ENCODE measurements at places on chromosomes 7 and 10.

- no peak for DNase-seq
These were observed 43.6 kb downstream of the PRR15 start for GRCh38 chr7:29607259-29607658.

DNA sequence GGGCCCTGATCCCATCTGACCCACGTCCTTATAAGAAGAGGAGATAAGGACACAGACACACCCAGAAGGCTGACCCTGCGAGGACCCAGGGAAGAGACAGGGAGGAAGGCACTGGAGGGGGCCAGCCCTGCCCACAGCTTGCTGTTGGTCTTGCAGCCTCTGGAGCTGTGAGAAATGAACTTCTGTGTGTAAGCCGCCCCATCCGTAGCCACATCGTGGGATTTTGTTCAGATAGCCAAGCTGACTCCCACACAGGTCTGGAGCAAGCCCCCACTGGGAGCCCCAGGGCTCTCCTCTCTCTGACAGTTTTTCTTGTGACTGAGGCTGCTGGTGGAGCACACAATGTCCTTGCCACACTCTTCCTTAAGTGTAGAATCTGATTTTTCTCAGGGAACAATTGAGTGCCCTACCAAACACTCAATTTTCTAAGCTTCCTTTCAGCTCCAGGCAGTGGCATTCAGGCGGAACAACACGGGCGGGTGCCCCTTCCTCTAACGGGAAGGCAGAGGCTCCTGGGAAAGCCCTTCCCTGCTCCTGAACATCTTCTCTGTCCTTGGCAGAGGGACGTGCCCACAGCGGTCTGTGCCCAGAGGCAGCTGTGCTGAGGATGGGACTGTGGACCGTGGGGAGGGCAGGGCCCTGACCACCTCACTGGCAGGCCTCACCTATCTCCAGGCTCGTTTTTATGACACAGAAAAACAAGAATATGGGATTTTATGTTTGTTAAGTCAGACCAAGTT is 160.6 kb upstream of the SHH start:
- no peak for DNase-seq

GRCh38 chr7:133517766-133518165 is 264.9 kb downstream of the EXOC4 start:
- no peak for DNase-seq

GRCh38 chr7:111734954-111735660 is 172.8 kb upstream of the IMMP2L start:
- no peak for DNase-seq

DNA sequence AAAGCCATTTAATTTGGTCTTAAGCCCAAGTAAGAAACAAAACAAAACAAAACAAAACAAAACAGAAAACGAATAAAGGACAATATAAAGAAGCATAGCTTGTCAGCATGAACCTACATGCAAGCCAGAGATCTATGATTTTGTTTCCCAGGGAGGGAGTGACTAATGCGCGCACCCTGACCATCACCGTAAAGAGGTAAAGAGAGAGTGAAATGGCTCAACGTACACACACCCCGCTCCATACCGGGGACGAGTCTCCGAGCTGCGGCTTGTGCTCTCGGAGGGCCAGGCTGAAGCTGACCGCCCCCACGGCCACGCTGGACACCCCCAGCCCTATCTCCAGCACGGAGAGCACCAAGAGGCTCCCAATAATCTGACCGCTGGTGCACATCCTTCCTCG is 1.1 kb downstream of the TMEM196 start:
- no peak for DNase-seq

GRCh38 chr7:96667026-96667425 is 42.6 kb downstream of the SEM1 start:
- DNase-seq = no peak

DNA sequence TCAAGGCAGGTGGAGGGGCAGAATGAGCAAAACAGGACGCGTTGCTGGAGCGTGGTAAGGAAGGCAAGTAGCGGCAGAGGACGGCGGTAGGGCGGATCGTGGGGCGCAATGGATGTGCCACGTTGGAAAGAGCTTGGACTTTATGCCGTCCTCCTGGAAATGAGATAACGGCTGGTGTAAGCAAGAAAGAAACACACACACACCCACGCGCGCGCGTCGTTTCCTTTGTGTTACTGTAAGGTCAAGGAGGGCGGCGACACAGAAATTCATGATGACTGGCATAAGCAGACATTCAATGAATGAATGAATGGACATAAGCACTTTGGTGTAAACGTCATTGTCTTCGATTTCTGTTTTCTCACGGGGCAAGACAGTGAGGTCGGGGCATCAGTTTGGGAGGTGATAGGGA is 683 bp upstream of the ENTPD7 start:
- peak; percentile 21 for DNase-seq

DNA sequence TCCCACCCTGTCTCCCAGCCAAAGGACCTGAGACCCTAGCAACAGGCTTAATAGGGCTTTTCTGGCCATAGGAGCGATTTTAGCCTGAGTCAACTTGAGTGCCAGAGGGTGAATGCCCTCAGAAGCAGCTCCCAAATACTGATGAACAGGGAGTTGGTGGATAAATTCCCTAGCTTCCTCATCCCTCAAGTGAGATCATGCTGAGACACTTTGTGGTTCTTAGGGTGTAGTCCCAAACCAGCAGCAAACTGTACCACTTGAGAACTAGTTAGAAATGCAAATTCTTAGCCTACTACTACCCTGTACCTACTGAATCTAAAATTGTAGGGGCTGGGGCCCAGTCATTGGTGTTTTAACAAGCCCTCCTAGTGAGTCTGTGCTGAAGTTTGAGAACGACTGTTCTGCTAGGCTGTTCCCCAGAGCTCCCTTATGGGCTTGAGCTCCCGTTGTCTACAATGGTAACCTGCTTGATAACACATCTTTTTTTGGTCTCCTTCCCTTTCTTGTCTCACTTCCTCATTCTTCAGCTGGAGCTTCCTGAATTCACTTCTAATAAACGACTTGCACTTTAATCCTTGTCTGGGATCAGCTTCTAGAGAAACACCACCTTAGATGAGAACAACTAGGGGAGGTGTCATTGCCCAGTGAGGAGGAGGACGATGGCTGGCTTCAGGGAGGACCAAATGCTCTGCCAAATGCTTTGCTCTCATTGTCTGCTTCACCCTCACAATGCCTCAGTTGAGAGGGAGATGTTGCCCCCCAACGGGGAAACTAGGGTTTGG is 18.2 kb upstream of the CDH23 start:
- DNase-seq = no peak

DNA sequence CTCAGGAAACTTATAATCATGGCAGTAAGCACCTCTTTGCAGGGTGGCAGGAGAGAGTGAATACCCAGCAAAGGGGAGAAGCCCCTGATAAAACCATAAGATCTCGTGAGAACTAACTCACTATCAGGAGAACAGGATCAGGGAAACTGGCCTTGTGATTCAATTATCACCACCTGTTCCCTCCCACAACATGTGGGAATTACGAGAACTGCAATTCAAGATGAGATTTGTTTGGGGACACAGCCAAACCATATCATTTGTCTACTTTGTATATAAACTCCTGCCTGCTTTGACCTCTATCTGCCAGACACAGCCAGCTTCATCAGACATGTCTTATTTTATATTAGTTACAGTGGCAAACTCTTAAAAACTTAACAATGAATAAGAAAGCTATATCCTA is 50.4 kb downstream of the ARMC3 start:
- no peak for DNase-seq

- no peak for DNase-seq
These were observed 703.1 kb upstream of the FZD8 start for GRCh38 chr10:36345175-36345533.

- DNase-seq = no peak
These were observed 3.8 kb downstream of the KAZALD1 start for GRCh38 chr10:101065481-101066145.

DNA sequence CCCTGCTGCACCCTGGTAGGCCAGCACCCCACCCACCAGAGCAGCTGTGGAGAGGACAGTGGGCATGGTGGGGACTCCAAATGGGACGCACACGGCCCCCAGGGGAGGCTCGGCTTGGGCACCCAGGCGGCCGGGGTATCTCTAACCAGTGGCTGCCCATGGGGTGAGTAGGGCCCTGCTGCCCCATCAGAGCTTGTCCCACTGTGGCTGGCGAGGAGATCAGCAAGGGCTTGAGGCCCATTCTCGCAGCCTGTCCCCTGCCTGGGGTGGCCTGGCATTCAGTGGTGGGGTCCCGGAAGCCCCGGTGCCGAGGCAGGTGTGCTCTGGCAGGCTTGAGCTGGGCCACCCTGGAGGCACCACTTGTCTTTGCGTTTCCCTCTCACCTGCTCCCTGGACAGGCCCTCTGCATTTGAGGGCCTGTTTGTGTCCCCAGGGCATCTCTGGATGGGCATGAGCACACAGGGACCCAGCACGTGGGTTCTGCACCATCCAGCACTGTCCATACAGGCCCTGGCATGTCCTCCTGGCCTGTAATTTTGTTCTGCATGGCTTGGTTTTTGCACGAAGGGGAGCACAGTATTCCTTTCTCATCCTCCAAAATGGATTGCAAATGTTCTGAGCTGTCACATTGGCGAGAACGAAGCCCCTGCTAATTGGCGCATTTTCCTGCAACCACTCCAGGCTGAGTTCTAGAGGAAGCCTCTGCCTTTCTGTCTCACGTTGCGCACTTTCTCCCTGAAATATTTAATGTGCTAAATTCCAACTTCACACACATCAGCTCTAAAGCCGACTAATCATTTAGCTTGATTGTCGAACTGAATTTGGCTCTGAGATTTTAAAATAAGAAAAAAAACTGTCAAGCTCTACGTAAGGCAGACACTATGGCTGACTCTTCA is 27.2 kb downstream of the PWWP2B start:
- no peak for DNase-seq

DNA sequence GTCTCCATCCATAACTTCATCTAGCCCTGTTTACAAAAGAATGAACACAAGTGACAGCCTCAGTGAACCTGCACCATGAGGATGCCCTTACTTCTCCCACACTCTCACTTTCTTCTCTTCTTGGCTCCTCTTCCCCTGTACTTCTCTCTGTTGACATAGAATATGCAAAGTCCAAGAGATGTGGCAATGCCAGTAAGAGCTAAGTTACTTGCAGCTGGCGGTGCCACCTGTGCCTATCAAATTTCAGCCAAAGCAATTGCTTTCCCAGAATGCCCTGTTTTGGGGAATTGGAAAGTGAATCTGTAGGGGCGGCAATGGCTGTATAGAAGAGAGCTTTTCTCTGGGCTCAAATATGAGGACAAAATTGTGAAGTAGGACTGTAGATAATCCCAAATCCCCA is 557.8 kb downstream of the AUTS2 start:
- DNase-seq = no peak

DNA sequence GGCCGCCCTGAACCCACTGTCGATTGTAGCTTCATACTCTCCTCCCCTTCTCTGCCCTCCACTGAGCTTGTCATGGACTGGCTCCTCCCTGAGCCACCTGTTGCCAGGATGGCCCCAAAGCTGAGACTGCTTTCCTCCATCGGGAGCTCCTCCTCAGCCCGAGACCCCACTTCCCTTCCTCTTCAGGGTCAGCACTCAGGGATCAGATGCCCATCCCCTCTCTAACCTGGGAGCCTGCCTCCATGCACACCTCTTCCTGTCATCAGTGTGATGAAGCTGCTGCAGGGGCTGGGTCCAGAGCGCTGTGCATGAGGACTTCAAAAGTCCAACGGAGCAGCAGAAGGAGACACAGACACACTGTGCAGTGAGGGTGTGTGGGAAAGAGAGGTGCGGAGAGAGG is 201.1 kb downstream of the WDR37 start:
- no peak for DNase-seq

Measured in activated CD4-positive, alpha-beta T cell treated with anti-CD3 and anti-CD28 coated beads, Interleukin-2, amount 50 U/mL, for 24 hours (primary cell).